Naive thymus-derived CD8-positive, alpha-beta T cell (primary cell): ENCODE measurements at places on chromosomes 1 and 21.

GRCh38 chr1:24724345-24725208, 20.7 kb upstream of the CLIC4 start:
- DNase-seq, result no peak

GRCh38 chr1:197615693-197616011, 159.6 kb downstream of the DENND1B start:
- no peak for DNase-seq

- no peak for DNase-seq
These were observed 12.8 kb downstream of the EIF2B3 start for GRCh38 chr1:44973645-44974044.

- no peak for DNase-seq
These were observed 59.3 kb downstream of the RNF220 start for GRCh38 chr1:44464361-44464760.

DNA sequence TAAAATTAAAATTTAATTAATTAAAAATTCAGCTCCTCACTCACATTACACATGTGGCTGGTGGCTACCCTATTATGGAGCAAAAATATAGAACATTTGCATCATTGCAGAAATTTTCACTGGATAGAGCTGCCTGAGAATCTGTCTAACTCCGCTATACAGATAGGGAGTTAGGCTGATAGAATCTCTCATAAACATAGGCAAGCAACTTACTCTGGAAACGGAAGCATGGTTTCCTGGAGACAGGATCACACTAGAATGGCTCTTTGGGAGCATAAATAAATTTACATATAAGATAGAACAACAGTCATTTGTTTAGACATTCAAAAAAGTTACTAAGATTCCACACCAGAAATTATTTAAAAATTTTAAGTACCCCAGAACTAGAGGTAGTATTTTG, 12.2 kb upstream of the LAMC2 start:
- DNase-seq, result no peak

GRCh38 chr1:161196521-161197451, 2.1 kb downstream of the ADAMTS4 start:
- DNase-seq, result no peak

DNA sequence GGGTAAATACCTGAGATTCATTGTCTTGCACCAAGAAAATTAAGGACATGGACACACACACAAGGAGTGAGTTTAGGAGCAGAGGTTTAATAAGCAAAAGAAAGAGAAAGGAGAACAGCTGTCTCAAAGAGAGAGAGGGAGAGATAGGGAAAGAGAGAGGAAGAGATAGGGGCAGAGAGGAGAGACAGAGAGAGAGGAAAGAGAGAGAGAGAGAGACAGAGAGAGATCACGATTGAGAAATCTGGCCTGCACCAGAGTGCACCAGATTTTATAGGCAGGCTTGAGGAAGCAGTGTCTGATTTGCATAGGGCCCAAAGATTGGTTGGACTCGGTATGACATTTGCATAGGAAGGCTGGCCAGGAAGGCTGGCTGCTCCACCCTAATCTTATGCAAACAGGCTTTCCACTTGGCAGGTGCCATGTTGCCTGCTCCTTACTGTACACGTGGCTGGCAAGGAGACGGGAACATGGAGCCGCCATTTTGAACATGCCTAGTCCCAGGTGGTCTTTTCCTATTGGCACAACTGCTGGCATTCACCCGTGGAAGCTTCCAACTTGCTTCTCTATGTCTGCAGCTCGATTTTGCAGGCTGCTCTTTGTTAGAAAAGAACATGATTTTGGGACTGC, 419.9 kb downstream of the ZP4 start:
- no peak for DNase-seq

DNA sequence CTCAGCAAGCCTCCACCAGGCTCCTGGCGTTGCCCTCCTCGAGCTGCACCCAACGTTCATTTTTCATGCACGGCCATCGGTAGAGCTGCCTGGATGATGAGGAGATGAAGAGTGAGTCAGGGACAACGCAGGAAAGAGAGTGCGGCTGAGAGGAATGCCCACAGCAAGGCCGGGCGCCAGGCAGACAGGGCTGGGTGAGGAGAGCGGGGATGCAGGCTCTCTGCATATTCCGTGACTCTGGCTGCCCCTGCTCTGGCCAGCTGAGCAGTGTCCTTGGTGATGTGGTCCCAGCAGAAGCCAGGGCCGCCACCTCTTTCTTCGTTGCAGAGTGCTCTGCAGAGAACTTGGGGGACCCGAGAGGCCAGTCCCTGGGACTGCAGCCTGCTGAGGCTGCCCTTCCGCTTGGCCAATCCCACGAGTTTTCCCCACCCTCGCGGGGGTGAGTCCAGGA, 10.8 kb downstream of the UMODL1 start:
- DNase-seq, result no peak

GRCh38 chr1:211892577-211892976, 62.0 kb upstream of the LPGAT1 start:
- DNase-seq, result no peak

- DNase-seq, result no peak
These were observed 42.6 kb downstream of the ACKR1 start for GRCh38 chr1:159247266-159247665.
